ENCODE measurements at places on chromosomes 13 and 19.

- no peak for DNase-seq
Observed at GRCh38 chr19:45527731-45528130, 20.5 kb downstream of the VASP start.

DNA sequence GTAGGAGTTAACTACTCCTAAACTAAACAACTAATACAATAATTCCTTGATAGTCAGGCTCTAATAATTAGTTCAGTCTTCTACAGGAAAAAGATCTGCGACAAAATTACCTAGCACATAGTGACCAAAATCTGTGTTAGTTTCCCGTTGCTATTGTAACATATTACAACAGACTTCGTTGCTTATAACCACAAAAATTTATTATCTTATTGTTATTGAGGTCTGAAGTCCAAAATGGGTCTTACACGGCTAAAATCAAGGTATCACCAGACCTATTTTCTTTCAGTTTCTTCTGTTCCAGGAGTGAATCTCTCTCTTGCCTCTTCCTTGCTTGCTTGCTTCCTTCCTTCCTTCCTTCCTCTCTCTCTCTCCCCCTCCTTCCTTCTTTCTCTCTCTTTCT lies 993.6 kb upstream of the SPRY2 start:
- no peak for DNase-seq

- DNase-seq, result no peak
Observed at GRCh38 chr19:19006213-19006612, 27.1 kb downstream of the SUGP2 start.

- no peak for DNase-seq
Observed at GRCh38 chr19:39154629-39155100, 29.1 kb downstream of the PAK4 start.

GRCh38 chr19:40523322-40524047 lies 53.2 kb upstream of the SHKBP1 start:
- peak; percentile 51 for DNase-seq

GRCh38 chr13:47251771-47252170 lies 354.9 kb upstream of the HTR2A start:
- no peak for DNase-seq

DNA sequence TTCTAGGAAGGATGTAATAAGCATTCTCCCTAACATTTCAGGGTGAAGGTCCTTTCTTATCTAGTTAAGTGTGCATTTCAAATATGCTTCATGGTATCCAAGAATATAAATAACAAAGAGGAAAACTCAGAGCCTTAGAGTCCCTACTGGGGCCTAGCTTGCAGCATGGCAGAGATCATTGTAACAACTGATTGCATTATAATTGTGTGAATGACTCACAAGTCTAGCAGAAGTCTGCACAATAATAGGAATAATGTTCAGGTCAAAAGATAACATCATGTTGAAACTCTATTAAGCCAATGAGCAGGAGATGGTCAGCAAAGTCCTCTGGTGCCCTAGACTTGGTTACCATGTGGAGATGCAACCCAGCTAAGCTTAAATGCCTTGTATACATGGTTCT lies 3.4 kb downstream of the POSTN start:
- DNase-seq, result no peak

- no peak for DNase-seq
Observed at GRCh38 chr19:18393836-18394235, 3.6 kb downstream of the LRRC25 start.

- DNase-seq, result no peak
Observed at GRCh38 chr13:113820813-113821651, 42.8 kb downstream of the GAS6 start.

- no peak for DNase-seq
Observed at GRCh38 chr13:94925263-94925662, 212.9 kb upstream of the SOX21 start.

- DNase-seq, result no peak
Observed at GRCh38 chr19:55434356-55434919, 8.7 kb downstream of the SHISA7 start.

- no peak for DNase-seq
Observed at GRCh38 chr13:28136916-28137315, 1.4 kb upstream of the PAN3 start.

- no peak for DNase-seq
Observed at GRCh38 chr19:47693489-47693888, 19.7 kb upstream of the EHD2 start.

DNA sequence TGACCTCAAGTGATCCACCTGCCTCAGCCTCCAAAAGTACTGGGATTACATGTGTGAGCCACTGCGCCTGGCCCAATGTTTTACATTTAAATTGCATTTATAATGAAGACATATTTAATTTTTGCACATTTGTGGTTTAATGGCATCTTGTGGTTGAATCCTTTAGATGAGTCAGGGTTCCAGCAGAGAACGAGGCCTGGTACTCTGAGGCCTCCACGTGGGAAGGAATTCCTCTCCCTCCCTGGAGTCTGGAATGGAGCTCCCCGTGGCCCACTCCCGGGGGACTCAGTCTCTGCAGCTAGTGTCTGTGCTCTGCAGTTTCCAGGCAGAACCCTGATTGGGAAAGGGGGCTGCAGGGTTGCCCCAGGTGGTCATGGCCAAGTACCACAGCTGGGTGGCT lies 24.2 kb downstream of the ZFR2 start:
- DNase-seq, result no peak

GRCh38 chr13:113573065-113573464 lies 11.5 kb upstream of the TFDP1 start:
- no peak for DNase-seq

GRCh38 chr19:33260628-33261418 lies 35.2 kb upstream of the SLC7A10 start:
- no peak for DNase-seq

- DNase-seq, result no peak
Observed at GRCh38 chr13:28394422-28394821, 100.5 kb downstream of the FLT1 start.

GRCh38 chr13:80782441-80782840 lies 441.5 kb upstream of the SPRY2 start:
- no peak for DNase-seq

GRCh38 chr13:69857183-69857821 lies 250.3 kb upstream of the ATXN8OS start:
- DNase-seq, result no peak

DNA sequence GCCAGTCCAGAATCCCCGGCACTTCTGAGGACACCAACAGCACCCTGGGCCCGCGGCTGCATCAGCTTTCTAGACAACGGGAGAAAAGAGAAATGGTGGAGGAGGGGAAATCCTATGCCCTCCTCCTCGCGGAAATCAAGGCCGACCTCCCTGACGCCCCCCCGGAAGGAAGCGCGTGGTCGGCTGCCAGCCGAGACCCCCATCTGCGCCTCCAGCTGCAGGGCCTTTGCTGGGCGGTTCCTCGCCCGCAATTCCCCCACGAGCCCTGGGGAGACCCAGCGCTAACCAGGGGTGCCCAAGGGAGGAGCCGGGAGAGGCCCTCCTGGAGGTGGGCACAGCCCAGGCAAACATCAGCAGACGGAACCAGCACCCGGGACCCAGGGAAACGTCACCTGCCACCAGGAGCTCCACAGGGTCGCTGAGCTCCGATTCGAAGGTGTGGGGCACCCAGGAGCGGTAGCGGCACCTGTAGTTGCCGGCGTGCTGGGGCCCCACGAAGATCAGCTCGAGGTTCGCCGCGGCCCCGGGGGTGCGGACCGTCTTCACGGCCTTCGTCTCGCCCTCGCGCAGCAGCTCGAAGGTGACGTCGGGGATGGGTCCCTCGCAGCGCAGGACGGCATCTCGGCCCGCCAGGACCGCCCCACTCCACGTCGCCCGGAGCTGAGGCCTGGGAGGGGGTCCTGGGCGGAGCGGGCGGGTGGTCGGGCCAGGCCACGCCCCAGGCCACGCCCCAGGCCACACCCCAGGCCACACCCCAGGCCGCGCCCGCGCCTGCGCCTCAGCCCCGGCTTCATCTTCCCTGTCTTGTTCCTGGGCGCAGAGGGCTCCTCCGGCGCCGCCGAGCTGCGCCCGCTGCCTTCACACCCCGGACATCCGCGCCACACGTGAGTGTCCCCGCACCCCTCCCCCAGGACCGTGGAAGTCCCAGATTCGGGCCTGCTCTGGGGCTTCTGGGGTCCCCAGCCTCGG lies 6.0 kb downstream of the A1BG start:
- DNase-seq, result peak; percentile 47

DNA sequence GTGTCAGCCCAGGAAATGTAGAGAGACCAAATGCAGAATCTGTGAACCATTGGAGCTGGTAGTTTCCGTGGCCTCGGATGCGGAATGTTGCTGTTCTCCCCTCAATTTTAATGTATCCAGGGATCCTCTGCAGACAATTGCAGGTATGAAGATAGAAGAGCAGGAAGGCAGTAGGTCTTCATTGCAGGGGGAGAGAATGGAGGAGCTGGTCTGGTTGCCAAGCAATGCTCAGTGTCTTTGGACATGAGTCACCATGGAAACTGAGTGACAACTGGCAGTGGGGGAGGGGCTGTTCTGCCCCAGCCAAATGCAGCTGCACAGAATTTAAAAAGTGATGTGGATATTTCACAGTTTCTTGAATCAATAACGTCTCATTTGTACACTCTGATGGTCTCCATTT lies 56.1 kb upstream of the ZNF835 start:
- DNase-seq, result no peak

DNA sequence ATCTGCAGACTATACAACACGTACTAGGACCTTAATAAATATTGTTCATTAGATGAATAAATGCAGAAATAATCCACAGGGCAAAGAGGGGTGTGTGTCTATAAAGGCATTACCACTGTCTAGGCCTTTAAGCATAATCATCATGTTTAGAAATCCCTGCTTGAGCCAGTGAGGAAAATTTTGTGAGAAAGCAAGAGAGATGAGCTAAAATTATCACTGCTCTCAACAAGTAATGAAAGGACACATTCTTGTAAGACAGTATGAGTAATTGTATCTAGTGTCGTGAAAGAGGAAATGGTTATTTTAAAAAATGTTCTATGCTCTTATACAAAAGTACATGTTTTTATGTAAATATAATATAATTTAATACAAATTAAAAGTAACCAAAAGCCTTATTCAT lies 1699.4 kb downstream of the PCDH9 start:
- no peak for DNase-seq

- no peak for DNase-seq
Observed at GRCh38 chr13:40568246-40569023, 98.0 kb downstream of the FOXO1 start.

DNA sequence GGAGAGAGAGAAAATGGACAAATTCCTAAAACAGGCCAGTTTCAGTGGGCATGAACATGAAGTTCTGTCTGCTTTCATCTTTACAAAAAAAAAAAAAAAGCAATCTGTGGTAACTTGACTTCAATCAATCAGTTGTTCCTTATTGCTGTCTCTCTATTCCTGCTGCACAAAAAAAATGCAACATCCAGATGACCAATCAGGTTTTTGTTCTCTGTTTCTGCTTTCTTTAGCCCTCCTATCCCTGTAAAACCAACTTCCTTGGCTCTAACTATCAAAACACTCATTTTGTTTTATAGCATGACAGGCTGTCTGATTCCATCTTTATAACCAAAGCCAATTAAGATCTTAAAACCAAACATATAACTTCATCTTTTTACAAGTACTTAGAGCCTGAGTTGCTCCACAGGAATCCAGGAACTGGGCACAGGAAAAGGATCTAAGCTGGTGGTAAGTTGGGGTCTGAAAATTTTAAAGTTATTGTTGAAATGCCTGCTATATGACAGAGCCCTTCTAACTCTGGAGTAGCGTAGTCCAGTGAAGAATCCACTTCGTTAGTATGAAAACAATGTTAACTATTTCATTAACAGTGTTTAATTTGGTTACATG lies at the start of gene FPR3:
Gene FPR3 (plus strand): TSS at position 273 of the 606 bp plus-strand sequence. CDS start 28,592 bp downstream, outside the sequence.
- no peak for DNase-seq

All from stimulated activated CD4-positive, alpha-beta T cell treated with anti-CD3 and anti-CD28 coated beads, Interleukin-4, amount 100 ng/mL, for 48 hours (primary cell).